ENCODE measurements at places on chromosomes 11 and 22. TPM values are rescaled to one million over a fixed set of nuclear protein-coding genes. Genes with fewer than 3 reads are reported as not detected.

MMP8 gene
- polyA plus RNA-seq, result not detected

DNA sequence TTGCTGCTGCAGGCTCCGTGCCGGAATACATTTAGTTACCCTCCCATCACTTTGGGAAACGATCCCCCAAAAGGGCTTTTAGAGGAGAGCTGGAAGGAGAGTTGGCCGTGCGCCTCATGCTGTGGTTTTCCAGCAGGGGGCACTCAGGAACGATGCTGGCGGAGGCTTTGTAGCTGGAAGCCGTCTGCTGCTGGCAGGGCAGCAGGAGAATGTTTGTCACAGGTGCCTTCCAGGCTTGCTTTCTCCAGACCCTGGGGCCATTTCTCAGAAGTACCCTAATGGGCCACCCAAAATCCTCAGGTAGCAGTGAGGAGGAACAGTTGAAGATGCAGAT, 30.0 kb upstream of the CABP7 start:
- no peaks in the 10 kb centered on the region for H3K27me3 ChIP-seq
- H3K4me3 ChIP-seq, result no peak overlapping the region
- H3K4me1 ChIP-seq, result no peaks in the 10 kb centered on the region
- peak overlapping the region; percentile 23 for H3K27ac ChIP-seq
- H3K36me3 ChIP-seq, result no peaks in the 10 kb centered on the region

DNA sequence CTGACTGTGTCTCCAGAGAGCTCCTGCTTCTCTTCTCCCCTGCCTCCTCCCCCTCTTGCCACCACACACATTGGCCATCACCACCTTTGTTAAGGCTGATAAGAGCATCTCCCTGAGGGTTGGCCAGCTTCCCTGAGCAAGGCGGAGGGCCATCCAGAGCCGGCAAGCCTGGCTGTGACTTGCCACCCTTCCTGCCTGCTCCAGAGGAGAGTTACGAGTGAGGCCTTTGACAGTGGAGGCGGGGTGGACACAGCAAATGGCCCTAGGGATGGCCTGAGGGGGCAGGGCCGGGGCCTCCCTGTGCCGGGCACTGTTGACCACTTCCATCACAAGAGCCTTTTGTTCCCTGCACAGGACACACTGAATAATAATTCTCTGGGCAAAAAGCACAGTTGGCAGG, 5.4 kb downstream of the FREY1 start:
- no peak overlapping the region for H3K27ac ChIP-seq
- H3K4me3 ChIP-seq, result no peak overlapping the region
- peaks cover 22% of the 10 kb centered on the region for H3K4me1 ChIP-seq
- DNase-seq, result no peak
- H3K27me3 ChIP-seq, result no peaks in the 10 kb centered on the region

- H3K27ac ChIP-seq, result peak within 1 kb of the TSS; percentile 60
- peaks cover 66% of the 10 kb centered on the region for H3K27me3 ChIP-seq
- no peak for DNase-seq
- H3K36me3 ChIP-seq, result no peaks in the 10 kb centered on the region
Measured at GRCh38 chr11:66371627-66372415, at the start of gene SLC29A2. SLC29A2 (minus strand) TSS chr11:66371760; CDS start chr11:66371591, 169 bp downstream.

TRIM5 gene
- polyA plus RNA-seq, result 5.4 TPM

DNA sequence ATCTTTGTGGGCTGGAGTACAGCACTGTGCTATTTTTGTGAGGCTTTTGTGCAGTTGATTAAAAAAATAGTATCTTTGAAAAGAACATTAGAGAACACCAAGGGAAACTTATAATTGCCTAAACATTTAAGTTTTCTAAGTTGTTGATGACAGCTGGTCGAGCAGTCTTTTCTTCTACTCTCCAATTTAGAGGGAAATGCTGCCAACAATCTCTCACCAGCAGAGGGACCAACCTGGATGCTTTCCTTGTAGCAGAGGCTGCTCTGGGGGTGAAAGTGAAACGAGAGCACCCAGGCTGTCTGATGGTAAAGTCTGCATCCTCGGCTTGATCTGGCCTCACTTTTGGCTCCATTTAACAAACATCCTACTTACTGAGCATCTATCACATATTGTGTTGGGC, 1286.5 kb upstream of the TENM4 start:
- no peaks in the 10 kb centered on the region for H3K4me1 ChIP-seq
- no peak overlapping the region for H3K27ac ChIP-seq
- H3K4me3 ChIP-seq, result no peak overlapping the region
- no peaks in the 10 kb centered on the region for H3K36me3 ChIP-seq
- no peak for DNase-seq

FOLR1 gene
- polyA plus RNA-seq, result not detected

LGR4 gene
- polyA plus RNA-seq, result 12.6 TPM

GRCh38 chr11:45926001-45926401, 3.5 kb downstream of the LARGE2 start:
- H3K4me3 ChIP-seq, result no peak overlapping the region
- no peak for DNase-seq
- H3K4me1 ChIP-seq, result no peaks in the 10 kb centered on the region
- H3K36me3 ChIP-seq, result no peaks in the 10 kb centered on the region

KCNQ1OT1 gene
- 0.32 TPM for polyA plus RNA-seq

DNA sequence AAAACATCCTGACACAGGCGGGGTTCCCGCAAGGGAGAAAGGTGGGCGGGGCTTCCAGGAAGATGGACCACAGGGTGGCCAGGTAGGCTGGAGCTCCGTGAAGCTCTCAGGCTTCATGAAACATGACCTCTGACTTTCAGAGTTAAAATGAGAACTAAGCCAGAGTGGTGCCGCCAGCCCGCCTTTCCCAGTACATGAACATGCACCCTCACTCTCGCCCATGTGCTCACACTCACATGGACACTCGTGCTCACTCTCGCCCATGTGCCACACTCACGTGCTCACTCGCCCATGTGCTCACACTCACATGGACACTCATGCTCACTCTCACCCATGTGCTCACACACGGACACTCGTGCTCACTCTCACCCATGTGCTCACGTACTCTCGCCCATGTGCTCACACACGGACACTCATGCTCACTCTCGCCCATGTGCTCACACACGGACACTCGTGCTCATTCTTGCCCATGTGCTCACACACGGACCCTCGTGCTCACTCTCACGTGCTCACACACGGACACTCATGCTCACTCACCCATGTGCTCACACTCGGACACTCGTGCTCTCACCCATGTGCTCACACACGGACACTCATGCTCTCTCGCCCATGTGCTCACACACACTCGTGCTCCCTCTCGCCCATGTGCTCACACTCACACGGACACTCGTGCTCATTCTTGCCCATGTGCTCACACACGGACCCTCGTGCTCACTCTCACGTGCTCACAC, 10.0 kb downstream of the RNH1 start:
- no peak overlapping the region for H3K4me3 ChIP-seq
- H3K4me1 ChIP-seq, result no peaks in the 10 kb centered on the region
- no peak for DNase-seq
- no peaks in the 10 kb centered on the region for H3K27me3 ChIP-seq
- no peak overlapping the region for H3K27ac ChIP-seq

- H3K4me3 ChIP-seq, result peak overlapping the region; percentile 19
- peak overlapping the region; percentile 56 for H3K27ac ChIP-seq
- H3K36me3 ChIP-seq, result no peaks in the 10 kb centered on the region
- DNase-seq, result peak; percentile 81
Measured at GRCh38 chr11:128451652-128452470, 135.5 kb downstream of the ETS1 start.

OR8K5 gene
- polyA plus RNA-seq, result not detected

- H3K27ac ChIP-seq, result no peak overlapping the region
- H3K27me3 ChIP-seq, result no peaks in the 10 kb centered on the region
- DNase-seq, result no peak
Measured at GRCh38 chr11:33178443-33179180, 17.3 kb upstream of the CSTF3 start.

DNA sequence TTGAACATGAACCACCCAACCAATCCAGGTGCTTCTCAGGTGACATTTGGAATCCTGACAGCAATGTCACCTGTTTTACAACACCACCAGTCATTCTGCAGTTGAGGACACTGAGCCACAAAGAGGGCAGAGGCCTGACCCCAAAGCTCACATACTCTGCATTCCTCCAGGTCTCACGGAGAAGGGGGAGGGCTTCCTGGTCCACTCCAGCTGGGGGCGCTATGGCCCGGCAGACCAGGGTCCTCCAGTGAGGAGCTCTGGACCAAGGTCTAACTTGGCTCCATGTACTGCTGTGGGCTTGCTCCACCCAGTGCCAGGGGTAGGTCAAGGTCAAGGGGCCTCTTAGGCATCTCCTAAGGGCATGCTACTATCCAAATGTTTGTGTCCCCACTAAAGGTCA, 1.5 kb upstream of the PNPLA3 start:
- H3K36me3 ChIP-seq, result no peaks in the 10 kb centered on the region
- H3K27me3 ChIP-seq, result peaks cover 28% of the 10 kb centered on the region
- H3K4me1 ChIP-seq, result peaks cover 13% of the 10 kb centered on the region
- no peak overlapping the region for H3K27ac ChIP-seq

GRCh38 chr11:41398175-41398574, 61.3 kb downstream of the LRRC4C start:
- no peaks in the 10 kb centered on the region for H3K4me1 ChIP-seq
- H3K36me3 ChIP-seq, result no peaks in the 10 kb centered on the region
- H3K27ac ChIP-seq, result no peak overlapping the region
- H3K4me3 ChIP-seq, result no peak overlapping the region
- no peaks in the 10 kb centered on the region for H3K27me3 ChIP-seq

DNA sequence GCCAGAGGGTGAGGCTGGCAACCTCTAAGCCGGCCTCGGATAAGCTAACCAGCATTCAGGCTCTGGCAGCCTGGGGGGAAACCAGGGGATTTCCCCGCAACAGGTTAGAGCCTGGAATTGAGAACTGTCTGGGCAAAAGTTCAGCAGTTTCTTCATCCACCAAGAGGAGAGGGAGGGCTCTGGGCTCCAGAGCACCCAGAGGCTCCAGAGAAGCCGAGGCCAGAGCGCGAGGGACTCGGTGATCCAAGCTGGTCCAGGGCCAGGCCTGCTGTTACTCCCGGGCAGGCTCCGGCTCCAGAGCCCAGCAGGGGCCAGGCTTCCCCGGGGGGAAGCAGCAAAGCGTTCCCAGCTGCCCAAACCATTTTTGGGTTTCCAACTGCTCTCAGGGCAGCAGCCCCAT, 13.3 kb upstream of the SH3BP1 start:
- peak; percentile 98 for DNase-seq
- peaks cover 50% of the 10 kb centered on the region for H3K4me1 ChIP-seq
- peaks cover 6% of the 10 kb centered on the region for H3K36me3 ChIP-seq
- no peak overlapping the region for H3K4me3 ChIP-seq
- H3K27ac ChIP-seq, result peak overlapping the region; percentile 82

TYR gene
- not detected for polyA plus RNA-seq

DNA sequence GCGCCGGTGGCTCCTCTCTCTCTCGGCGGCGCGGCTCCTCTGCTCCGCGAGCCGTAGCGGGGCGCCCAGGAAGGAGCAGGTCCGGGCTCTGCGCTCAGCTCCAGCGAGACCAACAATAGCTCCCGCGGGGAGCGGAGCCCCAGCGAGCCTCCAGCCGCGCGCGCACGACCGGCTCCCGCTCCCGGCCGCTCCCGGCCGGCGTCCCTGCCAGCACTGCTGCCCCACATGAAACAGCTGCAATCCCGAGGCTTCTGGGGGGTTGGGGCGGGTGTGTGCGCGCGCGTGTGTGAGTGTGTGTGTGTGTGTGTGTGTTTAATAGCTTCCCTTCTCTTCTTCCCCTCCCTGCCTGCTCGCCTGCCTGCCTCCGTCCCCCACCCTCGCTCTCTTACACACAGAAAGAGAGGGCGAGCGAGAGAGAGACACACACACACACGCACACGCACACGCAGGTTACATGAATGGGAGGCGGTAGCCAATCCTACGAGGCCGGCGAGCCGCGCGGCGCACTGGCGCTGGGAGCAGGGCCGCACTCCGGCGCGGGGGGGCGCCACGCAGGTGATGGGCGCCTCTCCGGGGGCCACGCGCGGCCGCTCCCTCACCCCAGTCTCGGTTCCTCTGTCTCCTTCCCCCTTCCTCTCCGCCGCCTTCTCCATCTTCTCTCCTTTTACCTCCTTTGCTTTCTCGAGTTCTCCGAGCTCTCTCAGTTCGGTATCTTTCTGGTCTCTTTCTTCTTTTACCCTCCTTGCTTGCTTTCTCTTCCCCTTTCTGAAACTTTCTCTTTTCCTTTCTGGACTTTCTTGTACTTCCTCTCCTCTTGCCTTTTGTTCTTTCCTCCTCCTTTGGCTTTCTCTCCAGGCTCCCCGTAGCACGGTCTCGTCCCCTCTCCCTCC, at the start of gene TENM4:
Gene TENM4 (minus strand): TSS at position 460 of the 890 bp plus-strand sequence. CDS start 371,086 bp downstream, outside the sequence.
- H3K36me3 ChIP-seq, result no peaks in the 10 kb centered on the region
- peak; percentile 86 for DNase-seq
- H3K4me1 ChIP-seq, result peaks cover 56% of the 10 kb centered on the region
- H3K27ac ChIP-seq, result peak within 1 kb of the TSS; percentile 65
- H3K4me3 ChIP-seq, result peak within 1 kb of the TSS; percentile 47

GRCh38 chr11:44945666-44946065, 5.0 kb downstream of the TP53I11 start:
- H3K4me3 ChIP-seq, result no peak overlapping the region
- H3K27me3 ChIP-seq, result no peaks in the 10 kb centered on the region
- peak; percentile 83 for DNase-seq
- H3K36me3 ChIP-seq, result no peaks in the 10 kb centered on the region
- peak overlapping the region; percentile 25 for H3K27ac ChIP-seq
- H3K4me1 ChIP-seq, result peaks cover 16% of the 10 kb centered on the region

GRCh38 chr11:38814670-38815069, 2216.6 kb upstream of the RAG2 start:
- H3K27me3 ChIP-seq, result no peaks in the 10 kb centered on the region
- no peak for DNase-seq
- no peak overlapping the region for H3K4me3 ChIP-seq
- no peak overlapping the region for H3K27ac ChIP-seq
- H3K4me1 ChIP-seq, result no peaks in the 10 kb centered on the region

GRCh38 chr22:31148953-31149627, 8.8 kb upstream of the PLA2G3 start:
- H3K4me3 ChIP-seq, result no peak overlapping the region
- no peaks in the 10 kb centered on the region for H3K36me3 ChIP-seq
- peak; percentile 89 for DNase-seq
- no peaks in the 10 kb centered on the region for H3K27me3 ChIP-seq
- peaks cover 3% of the 10 kb centered on the region for H3K4me1 ChIP-seq

SLC22A6 gene
- polyA plus RNA-seq, result not detected
